ENCODE measurements at places on chromosomes 2 and 18.

- DNase-seq = no peak
Observed at GRCh38 chr18:47370052-47370451, 118.6 kb upstream of the SKOR2 start.

DNA sequence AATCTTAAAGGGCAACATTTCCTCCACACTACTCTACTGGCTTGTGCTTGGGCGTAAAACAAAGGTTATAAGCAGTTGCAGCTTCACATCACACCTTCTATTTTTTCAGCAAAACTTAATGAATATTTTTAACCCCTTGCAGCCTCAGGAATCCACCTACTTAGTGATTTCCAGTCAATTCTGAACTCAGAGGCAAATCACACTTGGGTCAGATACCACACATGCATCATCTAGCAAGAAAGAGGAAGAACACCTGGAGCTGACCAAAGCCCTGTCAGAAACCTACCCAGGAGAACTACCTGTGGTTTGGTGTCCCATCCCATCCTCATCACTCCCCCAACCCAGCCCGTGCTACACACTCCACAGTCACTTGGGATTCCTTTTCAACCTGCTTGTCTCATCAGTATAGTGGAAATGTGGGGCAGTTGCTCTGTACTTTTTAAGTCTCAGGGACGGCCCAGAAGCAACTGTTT, 25.5 kb downstream of the PIAS2 start:
- peak; percentile 4 for DNase-seq

- no peak for DNase-seq
Observed at GRCh38 chr2:187679454-187679853, 125.2 kb upstream of the TFPI start.

DNA sequence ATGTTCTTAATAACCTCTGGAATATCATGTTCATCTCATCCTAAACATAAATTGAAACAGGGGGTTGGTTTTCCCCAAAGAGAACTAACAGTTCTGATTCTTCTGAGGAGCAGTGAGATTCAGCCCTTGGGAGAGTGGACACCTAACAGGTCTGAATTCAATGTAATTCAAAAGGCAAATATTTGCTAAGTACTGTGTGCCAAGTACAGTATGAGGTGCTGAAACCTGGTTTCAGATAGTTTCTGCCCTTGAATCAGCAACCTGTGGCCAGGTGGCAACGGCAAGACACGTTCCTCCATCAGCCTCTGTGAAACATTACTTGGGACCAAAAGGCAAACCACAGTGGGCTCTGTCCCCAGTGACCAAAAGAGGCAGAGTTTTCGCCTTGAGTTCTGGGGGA, 1.3 kb downstream of the LRRC30 start:
- DNase-seq = no peak

DNA sequence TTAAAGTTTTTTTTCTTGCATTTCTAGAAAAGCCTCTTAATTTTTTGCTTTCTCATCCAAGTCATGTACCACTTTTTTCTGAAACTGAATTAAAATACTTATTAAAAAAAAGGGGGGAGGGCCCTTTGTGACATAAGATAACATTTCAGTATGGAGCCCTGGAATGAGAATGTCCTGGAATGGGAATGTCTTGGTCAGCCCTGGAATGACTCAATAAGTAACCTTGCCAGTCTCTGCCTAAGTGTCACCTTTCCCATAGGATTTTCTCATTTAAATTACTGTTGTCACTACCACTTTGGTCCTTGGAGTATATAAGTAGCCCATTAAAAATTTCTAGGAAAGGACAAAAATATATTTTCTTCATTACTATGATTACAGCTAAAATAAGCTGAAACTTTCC, 4.7 kb downstream of the UBXN2A start:
- DNase-seq = no peak

- DNase-seq = no peak
Observed at GRCh38 chr2:126370201-126370600, 285.8 kb upstream of the GYPC start.

GRCh38 chr18:4450065-4450658, 4.9 kb downstream of the DLGAP1 start:
- no peak for DNase-seq

- no peak for DNase-seq
Observed at GRCh38 chr2:146709004-146709403, 1135.8 kb upstream of the ACVR2A start.

- no peak for DNase-seq
Observed at GRCh38 chr2:135607561-135607960, 76.3 kb downstream of the R3HDM1 start.

DNA sequence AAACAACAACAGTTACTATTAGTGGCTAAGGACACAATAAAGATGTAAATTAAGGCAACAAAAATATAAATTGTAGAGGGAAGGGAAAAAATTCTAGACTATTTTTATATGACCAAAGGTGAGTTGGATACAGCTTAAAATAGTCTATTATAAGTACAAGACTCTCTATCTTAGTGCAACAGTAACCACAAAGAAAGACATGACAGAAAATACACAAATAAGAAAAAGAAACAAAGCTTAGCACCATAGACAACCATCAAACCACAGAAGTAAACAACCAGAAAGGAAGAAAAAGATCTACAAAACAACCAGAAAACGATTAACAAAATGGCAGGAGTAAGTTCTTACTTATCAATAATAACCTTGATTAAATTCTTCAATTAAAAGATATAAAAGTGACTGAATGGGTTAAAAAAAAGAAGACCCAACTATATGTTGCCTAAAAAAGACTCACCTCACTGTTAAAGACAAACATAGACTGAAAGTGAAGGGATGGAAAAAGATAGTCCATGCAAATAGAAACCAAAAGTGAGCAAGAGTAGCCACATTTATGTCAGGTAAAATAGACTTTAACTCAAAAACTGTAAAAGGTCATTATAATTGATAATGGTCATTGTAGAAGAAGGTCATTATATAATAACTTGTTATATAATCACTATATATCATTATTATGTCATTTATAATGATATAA, 62.5 kb downstream of the USP40 start:
- no peak for DNase-seq

DNA sequence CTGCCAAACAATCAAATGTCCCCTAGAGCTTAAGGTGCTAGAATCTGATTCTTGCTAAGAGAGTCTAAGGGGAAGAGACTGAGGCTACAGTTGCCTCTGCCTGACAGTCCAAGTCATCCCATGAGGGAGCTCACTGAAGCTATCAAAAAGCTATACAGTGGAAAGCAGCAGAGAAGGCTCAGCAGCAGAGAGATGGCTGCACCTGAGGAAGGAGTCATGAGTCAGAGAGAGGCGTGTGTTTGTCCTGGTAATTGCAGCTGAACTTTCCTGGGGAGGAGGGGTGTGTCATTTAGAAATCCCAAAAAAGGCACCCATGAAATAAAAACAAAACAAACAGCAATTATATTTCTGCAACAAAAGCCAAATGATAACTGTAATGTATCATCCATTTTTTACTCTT, 305.2 kb upstream of the UBE2E3 start:
- DNase-seq = no peak

DNA sequence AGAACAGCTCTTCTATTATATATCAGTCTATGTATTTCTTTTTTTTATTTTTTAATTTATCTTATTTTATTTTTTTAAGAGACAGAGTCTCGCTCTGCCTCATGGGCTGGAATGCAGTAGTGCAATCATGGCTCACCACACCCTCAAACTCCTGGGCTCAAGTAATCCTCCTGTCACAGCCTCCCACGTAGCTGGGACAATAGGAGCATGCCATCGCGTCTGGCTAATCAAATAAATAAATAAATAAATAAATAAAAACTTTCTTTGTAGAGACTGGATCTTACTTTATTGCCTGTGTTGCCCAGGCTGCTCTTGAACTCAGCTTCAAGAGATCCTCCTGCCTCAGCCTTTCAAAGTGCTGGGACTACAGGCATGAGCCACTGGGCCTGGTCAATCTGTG, 117.0 kb downstream of the RBMS1 start:
- DNase-seq = no peak
